AG09319 (cell line): ENCODE measurements at places on chromosomes 6 and 20.

DNA sequence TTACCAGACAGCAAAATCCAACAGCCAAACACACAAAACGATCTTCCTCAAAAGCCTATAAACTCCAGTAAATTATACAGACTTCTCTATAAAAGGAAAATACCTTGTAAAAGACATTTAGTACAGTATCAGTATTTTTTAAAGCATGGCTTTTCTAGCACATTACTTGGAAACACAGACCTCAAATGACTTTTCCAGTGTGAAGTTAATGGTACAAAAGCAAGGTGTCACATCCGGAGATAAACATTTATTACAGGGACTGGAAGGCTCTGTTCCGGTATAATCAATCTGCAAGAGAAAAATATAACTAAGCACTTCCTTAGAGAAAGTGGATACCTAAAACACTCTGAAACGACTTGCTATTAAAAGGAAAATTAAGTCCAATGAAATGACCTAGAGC is 17.1 kb downstream of the TMEM30A start:
- DNase-seq, result no peak

DNA sequence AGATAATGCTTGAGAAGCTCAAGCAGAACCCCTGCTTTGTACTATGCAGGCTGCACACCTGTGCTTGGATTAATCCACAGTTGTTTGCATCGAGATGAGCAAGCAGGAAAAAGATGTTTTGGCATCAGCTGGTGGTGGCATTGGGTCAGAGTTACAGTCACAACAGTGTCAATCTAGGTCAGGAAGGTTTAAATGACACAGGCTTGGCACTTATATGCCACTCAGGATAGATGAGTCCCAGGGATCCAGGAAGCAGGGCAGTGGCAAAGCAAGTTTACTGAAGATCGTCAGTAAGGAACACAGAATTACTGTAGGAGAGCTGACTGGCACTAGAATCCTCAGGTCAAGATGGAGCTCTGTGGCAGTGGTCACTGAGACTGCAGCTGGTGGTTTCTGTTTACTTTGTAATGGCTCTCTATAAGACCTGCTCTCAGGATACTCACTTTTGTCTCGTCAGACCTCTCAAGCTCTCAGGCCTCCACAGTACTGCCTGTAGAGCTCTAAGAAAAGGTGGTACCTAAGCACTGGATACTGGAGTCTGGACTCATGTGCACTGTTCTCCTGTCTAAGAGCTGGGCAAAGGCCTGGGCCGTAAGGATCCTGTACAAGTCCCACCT is 110.1 kb upstream of the HS3ST5 start:
- no peak for DNase-seq

DNA sequence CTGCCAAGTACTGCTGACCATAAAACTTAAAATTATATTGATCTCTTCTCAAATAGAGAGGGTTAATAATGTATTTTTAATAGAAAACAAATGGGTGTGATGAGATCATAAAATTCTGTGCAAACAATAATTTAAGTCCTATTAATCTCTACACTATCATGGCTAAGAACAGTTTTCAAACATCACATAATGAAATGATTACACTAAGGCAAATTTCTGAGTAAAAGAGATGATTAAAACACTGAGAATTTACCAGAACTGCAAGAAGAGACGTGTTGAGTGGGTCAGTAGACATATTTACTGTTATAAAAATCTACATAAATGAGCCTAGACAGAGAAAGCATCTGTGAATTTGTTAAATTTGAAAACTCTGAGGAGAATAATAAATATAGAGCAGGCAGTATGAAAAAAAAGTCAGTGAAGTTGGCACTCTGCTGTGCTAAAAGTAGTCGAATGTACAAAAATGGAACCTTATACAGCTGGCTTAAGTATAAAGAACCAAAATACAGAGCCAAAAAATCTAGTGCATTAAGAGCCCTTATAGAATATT is 302.6 kb upstream of the MANEA start:
- no peak for DNase-seq

DNA sequence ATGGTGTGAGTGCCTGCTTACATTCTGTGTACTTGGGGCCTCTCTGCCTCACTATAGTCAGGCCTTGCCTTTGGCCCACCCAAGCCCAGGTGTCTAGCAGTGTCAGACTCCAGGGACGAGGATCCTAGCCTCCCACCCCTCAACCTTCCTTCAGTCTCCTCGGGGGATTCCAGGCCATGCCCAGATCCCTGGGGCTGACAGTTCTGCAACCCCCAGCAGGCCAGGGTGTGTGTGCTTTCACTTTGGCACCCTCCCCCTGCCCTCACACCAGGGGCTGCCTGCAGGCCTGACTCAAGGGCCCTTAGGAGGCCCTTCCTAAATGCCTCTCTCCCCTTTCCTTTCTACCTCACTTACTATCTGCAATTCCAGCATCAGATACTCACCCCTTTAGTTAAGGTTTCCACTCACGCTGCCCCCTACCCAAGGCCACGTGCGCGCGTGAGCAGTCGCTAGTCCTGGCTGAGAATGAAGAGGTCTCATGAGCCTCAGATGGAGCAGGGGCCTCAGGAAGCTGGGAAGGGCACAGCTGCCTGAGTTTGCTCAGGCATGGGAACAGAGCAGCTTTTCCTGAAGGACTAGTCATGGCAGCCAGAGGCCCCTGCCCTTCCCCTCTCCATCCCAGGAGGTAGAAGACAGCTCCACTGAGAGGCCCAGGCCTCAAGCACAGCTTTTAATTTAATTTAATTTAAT is 859 bp upstream of the CLPS start:
- no peak for DNase-seq

DNA sequence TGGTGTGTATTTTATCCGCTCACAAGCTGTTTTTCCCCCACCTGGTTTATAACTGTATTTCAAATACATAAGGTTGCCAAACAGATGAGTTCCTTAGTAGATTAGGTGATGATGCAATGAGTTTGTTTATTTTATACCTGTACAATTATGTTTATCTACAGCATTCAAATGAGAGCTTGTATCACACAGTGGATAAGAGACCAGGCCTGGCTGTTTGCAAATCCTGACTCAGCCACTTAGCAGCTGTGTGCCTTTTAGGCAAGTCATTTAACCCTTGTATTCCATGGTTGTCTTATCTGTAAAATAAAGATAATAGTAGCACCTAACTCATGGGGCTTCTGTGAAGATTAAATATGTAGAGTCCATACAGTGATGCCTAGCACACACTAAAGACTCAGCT is 143.7 kb downstream of the MOXD1 start:
- DNase-seq, result no peak

DNA sequence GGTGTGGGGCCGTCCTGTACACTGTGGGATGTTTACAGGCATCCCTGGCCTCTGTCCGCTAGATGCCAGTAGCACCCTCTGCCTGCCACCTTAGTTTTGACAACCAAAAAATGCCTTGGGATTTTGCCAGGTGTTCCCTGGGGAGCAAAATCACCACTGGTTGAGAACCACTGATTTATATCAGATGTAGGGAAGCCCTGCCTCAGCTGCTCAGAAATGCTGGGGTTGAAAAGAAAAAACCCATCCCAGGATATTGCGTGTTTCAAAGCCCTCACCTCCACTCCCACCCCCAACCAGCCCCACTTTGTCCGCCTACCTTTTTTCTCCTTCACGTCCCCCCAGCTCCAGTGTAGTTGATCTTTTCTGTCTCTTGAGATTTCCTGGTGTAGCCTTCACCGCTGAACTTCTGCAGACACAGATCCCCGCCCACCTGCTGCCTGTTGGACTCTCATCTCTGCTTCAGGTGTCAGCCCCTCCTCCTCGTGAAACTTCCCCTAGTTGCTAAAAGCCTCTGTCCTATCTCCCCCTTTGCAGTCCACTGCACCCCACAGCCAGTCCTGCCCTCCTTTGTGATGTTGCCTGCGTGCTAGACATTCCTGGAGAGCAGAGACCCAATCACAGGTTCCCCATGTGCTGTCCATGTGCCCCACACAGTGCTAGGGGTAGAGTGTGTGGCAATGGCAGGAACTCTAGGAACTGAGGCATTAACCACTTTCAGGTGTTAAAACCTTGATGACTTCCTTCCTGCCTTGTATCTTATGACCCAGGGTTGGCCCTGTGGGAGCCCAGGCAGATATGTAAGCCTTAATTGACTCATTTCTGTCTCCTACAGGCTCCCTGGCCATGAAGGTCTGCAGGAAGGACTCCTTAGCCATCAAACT is 98.9 kb downstream of the TBC1D7 start:
- DNase-seq, result no peak

GRCh38 chr6:156778454-156779205 is 1.5 kb downstream of the ARID1B start:
- DNase-seq, result no peak

DNA sequence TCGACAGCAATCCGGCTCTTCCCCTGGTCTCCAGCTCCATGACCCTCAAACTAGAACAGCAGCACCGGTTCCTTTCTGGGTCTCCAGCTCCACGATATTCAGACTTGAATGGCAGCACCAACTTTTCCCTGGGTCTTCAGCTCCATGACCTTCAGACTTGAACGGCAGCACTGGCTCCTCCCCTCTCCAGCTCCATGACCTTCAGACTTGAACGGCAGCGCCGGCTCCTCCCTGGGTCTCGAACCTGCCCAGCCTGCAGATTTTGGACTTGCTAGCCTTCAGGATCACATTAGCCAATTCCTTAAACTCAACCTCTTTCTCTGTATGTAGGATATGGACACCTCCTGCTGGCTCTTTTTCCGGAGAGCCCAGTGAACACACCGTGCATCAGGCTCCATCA is 350.9 kb downstream of the PREX1 start:
- no peak for DNase-seq

GRCh38 chr20:59403261-59403961 is 103.0 kb downstream of the EDN3 start:
- no peak for DNase-seq

DNA sequence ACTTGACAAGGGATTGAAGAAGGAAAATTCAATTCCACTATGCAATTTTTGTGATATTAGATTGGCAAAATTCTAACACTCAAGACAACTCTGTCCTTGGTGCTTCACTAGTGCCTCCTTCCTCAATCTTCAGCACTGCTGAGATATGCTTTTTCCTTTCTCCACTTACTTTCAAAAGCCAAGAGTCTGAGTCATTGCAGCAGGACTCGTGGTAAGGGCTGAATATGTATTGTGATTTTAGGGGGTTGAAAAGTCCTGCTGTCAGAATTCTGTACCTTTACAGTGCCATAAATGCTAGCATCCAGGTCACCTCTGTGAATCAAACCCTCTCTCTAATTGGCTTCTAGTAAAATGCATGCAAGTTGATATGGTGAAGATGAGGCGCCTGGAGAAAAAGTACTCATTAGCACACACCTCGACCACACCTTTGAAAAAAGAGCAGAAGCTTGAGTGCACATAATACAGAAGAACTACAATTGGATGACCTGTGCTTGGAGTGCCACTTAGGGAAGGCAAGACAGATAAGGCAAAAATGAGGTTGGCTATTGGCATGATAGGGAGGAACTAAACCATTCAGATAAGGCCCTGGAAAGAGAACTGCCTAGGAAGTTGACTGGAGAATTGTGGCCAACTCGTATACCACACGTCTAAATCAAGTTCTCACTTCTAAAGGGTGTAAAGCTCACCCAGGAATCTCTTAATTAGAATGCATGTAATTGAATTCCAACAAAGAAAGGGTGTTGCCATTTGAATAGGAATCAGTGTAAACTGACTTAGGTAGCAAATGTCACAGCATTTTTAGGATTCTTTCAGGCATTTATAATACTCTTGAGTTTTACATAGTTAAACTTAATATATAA is 43.6 kb upstream of the FAM83B start:
- peak; percentile 1 for DNase-seq

- no peak for DNase-seq
Observed at GRCh38 chr20:37558779-37559178, 31.1 kb upstream of the BLCAP start.

DNA sequence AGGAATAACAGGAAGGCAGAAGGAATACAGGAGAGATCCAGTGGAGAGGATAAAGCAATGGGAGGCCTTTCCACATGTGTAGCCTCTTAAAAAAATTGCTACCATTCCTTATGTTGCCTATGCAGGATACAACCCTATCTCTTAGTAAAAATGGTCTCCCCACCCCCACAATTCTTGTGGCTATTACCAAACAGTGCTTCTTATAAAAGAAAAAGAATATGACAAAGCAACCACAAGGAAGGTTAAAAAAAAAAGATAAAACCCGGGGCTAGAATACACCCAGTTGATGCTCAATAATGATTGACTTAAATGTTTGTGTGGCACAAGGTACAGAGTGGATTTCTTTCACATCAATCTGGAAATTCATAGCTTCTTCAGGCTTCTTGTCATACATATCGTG is 250.9 kb downstream of the HIVEP2 start:
- no peak for DNase-seq

- no peak for DNase-seq
Observed at GRCh38 chr6:119444642-119445557, 95.3 kb upstream of the MAN1A1 start.

GRCh38 chr6:169072127-169073042 is 181.3 kb downstream of the THBS2 start:
- DNase-seq, result no peak

- DNase-seq, result no peak
Observed at GRCh38 chr6:135025775-135026174, 28.8 kb downstream of the HBS1L start.

DNA sequence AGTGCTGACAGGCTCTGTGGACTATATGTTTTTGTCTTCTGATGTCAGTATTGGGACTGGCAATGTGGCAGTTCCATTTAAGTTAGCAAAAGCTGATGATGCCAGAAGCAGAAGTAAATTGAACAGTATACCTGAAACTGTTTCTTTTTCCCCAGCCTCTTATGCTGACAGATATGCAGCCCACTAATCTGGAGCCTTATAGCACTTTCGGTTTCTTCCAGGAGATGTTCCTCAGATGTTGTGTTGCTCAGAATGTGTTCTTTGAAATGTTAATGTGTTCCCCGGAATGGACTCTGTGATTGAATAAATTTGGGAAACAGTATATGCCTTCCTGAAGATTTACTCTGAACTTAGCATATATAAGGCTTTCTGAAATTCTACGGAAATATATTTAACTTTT is 80.7 kb upstream of the MRAP2 start:
- DNase-seq, result no peak

GRCh38 chr6:72564231-72564630 is 57.6 kb upstream of the KCNQ5 start:
- DNase-seq, result no peak

GRCh38 chr20:31590717-31591225 is 14.3 kb upstream of the ID1 start:
- no peak for DNase-seq

- DNase-seq, result no peak
Observed at GRCh38 chr20:43765916-43766315, 39.1 kb upstream of the GTSF1L start.

- no peak for DNase-seq
Observed at GRCh38 chr6:31559958-31560696, 12.0 kb upstream of the LTA start.

GRCh38 chr6:37531437-37532036 is 31.8 kb upstream of the CCDC167 start:
- no peak for DNase-seq
